ENCODE measurements at places on chromosomes 7 and 10.

GRCh38 chr10:7734821-7735220, 31.7 kb downstream of the ITIH2 start:
- no peak for DNase-seq

- no peak for DNase-seq
Observed at GRCh38 chr7:46586406-46586805, 665.3 kb upstream of the IGFBP3 start.

GRCh38 chr7:129282865-129283264, 58.0 kb downstream of the AHCYL2 start:
- no peak for DNase-seq

DNA sequence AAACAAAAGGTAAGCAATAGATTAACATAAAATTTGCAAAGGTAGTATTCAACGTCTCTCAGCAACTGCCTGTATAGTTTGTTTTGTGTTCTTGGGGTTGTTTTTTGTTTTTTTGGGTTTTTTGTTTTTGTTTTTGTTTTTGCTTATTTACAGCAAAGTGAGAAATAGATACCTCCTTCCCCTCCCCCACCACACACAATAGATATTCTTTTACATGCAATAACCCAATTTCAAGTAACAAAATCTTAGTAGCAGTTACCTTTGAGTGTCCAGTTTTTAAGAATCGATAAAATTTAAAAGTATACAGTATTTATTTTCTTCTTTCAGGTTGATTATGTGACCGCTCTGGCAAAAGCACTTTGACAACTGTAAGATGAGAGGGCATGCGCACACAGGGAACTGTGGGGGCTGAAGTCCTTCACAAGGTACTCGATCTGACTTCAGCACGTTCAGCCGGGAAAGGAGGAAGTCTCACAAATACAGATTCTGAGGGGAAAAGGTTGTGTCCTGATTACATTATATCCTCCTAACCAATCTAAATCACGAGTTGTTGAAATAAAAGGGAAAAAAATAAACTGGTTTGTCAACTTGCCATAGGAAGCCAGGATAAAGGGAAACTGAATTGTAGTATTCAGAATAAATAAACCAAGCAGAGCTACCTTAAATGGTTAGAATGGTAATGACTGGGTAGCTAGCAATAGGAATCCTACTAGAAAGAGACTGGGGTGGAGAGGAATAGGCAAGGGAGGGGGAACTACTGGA, 47.8 kb downstream of the CPEB3 start:
- peak; percentile 15 for DNase-seq

GRCh38 chr7:142250705-142251104, 7.2 kb downstream of the PRSS58 start:
- no peak for DNase-seq

DNA sequence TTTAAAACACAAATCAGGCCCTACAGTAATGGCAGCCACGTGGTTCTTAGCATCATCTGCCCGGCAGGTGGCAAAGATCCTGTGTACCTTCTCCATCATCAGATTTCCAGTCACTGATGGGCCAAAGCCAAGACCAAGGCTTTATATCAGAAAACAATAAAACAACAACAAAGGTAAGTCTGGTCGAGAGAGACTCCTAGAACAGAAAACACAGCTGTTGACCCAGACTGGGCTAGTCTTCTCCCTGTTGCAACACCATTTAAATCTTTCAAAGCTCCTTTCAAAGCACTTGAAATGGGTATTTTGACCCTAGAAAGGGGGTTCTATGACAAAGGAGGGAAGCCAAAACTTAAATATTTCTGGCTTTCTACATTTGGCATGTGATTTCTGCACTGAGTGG, 285.6 kb downstream of the IPMK start:
- no peak for DNase-seq

- no peak for DNase-seq
Observed at GRCh38 chr7:110017405-110017804, 1073.5 kb upstream of the LRRN3 start.

DNA sequence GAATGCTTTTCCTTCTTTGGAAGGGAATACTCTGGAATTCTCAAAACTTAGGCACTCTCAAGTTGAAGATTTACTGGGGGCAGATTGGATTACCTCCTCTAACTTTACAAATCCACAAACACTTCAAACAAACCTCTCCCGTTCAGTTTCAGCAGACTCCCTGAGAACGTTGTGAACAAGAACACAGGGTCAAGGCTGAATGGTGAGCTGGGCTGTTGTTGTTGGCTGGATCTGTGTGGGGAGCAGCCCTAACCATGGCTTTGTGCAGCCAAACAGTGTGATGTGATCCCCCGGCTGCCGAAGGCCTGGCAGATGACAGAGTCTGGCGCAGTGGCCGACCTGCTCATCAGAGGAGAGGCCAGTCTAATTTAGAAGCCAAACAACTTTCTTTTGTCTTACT, 93.1 kb downstream of the BMPER start:
- no peak for DNase-seq

GRCh38 chr7:134891262-134891695, 95.0 kb upstream of the AGBL3 start:
- no peak for DNase-seq

DNA sequence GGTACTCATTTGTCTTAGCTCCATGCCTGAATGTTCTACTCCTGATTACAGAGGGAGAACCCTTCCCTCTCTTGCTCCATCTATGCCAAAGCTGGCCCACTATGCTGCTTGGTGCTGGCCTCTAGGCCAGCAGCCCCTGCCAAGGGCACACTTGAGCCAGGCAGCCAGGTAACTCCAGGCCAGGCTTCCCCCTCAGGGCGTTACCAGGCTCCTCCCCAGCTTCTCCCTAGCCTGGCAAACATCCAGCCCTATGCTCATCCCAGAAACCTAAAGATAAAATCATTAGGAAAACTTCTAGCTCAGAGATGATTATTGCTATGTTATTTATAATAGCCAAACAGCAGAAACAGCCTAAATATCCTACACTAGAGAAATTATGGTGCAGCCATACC, 103.7 kb downstream of the KCNMA1 start:
- DNase-seq = no peak

GRCh38 chr10:107913317-107914294, 749.1 kb upstream of the SORCS1 start:
- no peak for DNase-seq

DNA sequence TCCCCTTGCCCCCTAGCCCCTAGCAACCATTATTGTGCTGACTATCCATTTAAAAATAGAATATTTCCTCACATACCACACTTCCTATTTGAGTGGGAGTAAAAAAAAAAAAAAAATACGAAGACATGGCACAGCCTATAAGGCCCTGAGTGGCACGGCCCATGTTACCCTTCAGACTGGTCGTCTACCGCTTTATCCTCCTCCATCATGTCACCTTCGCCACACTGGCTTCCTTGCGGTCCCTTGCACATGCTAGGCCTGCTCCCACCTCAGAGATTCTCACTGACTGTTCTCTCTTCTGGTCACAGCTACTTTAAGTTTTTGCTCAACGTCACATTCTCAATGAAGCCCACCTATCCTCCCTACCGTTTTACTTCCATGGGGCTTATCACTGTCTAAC, 130.3 kb downstream of the ATE1 start:
- DNase-seq = no peak

GRCh38 chr10:38072552-38072951, 21.6 kb upstream of the ZNF37A start:
- DNase-seq = no peak

GRCh38 chr10:127424594-127425264, 124.4 kb upstream of the NPS start:
- no peak for DNase-seq

DNA sequence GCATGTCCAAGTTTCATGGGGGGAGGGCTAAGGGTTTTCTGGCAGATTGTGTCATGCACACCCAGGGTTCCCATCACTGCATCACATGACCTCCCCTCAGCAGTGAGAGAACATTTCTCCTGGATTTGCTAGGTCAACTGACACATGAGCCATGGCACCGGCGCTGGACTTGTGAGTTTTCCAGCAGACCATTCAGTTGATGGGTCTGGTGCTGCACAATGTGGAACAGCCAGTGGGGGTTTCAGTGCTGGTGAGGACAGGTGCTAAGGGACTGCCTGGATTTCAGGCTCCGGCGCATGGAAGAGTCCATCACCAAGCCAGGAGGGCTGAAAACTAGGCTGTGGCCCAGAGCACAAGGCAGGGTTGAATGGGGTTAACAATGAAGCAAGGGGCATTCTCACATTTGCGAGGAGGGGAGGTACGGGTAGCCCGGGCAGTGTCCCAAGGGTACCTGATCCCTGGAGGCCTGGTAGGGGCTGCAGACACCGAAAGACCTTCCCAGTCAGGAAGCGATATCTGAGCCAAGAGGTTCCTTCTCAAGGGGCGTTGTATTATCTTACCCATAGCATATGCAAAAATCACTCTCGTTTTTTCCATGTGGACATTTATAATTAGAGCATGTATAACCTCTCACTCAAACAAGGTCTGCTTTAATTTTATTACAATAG, 203.0 kb downstream of the TNS3 start:
- DNase-seq = no peak

GRCh38 chr10:396535-397220, 261.4 kb downstream of the ZMYND11 start:
- DNase-seq = no peak

DNA sequence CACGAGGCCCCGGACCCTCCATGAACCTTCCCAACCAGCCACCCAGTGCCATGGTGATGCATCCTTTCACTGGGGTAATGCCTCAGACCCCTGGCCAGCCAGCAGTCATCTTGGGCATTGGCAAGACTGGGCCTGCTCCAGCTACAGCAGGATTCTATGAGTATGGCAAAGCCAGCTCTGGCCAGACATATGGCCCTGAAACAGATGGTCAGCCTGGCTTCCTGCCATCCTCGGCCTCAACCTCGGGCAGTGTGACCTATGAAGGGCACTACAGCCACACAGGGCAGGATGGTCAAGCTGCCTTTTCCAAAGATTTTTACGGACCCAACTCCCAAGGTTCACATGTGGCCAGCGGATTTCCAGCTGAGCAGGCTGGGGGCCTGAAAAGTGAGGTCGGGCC, 90.6 kb upstream of the PDCD4 start:
- DNase-seq = no peak

DNA sequence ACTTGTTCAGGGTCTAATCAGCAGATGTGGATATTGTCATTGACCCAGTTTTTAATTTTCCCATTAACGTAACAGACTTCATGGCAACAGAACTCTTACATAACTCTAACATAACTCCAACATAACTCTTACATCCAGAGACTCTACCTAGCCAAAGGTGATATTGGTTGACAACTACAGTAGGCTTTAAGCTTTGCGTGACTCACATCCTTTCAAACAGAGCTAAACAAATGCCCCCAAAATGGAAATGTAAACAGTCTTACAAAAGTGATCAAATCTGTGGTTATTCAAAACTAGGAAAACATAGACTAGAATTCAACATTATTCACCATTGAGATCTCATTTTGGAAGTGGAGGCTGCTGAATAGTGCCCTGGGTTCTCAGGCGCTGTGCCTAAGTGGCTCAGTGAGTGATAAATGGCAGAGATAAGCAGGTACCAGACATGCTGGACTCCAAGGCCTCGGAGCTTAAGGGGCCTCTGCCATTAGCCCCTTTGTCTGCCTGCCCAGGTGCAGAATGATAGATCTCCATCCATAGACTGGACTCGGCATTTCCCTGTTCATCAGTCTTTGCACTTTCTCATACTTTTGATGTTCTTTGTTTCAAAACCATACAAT, 34.3 kb upstream of the BTBD16 start:
- no peak for DNase-seq

DNA sequence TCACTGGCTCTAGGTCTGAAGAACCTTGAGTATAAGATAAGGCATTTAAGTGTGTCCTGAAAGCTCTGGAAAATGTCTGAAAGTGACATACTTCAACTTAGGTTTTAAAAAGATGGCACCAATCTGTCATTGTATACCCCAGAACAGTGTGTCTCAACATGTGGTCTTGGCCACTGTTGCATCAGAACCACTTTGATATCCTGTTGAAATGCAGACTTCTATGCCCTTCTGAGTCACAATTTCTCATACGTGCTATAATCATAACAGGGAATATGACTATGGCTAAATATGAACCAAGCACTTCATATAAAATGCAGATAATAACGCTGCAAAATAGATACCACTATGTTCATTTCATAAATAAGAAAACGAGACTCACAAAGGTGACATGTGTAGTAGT, 38.0 kb upstream of the GPAM start:
- no peak for DNase-seq

DNA sequence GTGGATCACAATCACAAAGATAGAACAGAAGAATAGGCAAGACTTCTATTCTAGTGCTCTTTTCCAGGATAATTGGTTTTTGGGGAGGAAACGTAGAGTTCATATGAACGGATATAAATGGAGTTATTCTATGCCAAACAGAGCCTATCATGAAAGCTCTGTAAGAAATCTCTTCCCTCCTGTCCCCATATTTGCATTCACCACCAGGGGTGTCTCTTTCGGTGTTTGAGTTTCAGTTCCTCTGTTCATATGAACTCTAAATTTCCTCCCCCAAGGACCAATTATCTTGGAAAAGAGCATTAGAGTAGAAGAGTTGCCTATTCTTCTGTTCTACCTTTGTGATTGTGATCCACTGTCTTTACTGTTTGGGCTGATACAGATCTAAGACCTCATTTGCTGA, 48.3 kb upstream of the CDC14C start:
- no peak for DNase-seq

GRCh38 chr10:68604441-68604840, 44.3 kb downstream of the TET1 start:
- no peak for DNase-seq

DNA sequence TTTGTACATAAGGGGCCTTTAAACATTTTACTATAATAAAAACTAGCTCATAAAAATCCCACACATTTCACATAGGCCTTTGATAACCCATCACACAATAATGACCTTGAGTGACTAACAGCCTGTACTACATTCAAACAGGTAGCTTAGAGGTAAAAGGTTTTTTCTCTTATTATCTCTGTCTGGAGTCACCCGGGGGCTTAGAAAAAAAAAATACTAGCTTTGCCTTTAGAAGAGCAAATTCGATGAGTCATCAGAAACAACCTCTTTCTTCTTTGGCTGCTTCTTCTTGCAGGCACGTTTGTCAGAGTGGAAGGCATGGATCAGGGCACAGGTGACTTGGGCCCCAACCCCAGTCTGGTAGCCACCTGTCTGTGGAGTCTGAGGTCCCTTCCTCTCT, 43.4 kb upstream of the ADO start:
- no peak for DNase-seq

- no peak for DNase-seq
Observed at GRCh38 chr10:70753026-70753663, 32.0 kb downstream of the TBATA start.

GRCh38 chr7:79454361-79454960, 994 bp upstream of the MAGI2 start:
- no peak for DNase-seq
